ENCODE measurements at places on chromosomes 6 and 20. TPM values are rescaled to one million over a fixed set of nuclear protein-coding genes. Genes with fewer than 3 reads are reported as not detected.
A peak's percentile ranks its signal among the peaks of the same experiment; 100 is the strongest.

DNA sequence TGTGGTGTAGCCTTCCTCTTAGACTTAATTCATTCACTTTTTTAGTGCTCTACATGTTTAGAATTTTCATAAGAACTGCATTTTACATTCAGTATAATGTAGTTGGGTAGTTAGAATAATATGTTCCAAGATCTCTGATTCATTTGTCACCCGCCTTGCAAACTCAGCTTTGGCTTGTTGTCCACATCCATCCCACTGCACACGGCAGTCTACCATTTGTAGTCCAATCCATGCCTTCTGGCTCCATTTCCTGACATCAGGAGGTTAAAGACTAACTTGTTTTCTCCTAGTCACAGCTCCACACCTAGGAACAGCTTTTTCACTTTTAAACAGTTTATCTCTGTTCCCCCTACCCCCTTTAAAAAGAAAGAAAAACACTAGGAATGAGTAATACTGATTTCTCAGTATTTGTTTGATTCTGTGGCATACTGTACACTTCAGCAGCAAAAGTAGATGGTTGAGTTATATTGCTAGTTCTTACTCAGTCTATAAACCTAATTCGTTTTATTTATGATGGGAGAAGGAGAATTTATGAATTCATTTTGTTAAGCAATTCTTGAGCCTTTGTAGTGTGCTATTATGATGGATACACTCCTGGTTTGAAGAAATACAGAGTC, 180.9 kb downstream of the ARID1B start:
- DNase-seq: no peak

DNA sequence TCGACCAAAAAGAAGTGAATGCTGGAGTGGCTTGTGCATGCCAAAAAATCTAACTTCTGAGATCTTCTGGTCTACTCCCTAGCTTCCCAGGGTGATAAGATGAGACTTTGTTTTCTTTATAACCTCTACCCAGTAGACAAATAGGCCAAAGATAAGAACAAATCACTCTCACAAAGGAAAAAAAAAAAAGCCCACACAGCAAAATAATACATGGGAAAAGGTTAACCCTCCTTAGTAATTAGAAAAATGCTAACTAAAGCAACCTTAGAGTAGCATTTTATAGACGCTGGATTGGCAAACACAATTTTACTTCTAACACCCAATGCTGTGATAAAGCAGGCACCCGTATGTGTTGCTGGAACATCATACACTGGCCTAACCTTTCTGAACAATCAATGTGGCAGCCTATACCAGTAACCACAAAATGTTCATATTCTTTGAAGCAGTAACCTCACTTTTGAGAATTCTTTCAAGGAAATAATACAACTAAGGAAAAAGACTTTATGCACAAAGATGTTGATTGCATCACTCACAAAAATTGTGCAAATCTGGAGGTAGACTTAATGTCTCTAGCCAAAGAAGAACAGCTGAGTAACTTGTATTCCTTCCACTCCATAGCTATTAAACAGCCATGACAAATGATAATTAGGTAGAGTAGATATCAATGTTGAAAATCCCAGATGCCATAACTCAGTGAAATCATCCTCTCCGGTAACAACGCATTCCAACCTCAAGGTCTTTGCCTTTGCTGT, 116.3 kb upstream of the QKI start:
- DNase-seq: no peak

Gene GNAS-AS1
- 0.07 TPM for total RNA-seq

DNA sequence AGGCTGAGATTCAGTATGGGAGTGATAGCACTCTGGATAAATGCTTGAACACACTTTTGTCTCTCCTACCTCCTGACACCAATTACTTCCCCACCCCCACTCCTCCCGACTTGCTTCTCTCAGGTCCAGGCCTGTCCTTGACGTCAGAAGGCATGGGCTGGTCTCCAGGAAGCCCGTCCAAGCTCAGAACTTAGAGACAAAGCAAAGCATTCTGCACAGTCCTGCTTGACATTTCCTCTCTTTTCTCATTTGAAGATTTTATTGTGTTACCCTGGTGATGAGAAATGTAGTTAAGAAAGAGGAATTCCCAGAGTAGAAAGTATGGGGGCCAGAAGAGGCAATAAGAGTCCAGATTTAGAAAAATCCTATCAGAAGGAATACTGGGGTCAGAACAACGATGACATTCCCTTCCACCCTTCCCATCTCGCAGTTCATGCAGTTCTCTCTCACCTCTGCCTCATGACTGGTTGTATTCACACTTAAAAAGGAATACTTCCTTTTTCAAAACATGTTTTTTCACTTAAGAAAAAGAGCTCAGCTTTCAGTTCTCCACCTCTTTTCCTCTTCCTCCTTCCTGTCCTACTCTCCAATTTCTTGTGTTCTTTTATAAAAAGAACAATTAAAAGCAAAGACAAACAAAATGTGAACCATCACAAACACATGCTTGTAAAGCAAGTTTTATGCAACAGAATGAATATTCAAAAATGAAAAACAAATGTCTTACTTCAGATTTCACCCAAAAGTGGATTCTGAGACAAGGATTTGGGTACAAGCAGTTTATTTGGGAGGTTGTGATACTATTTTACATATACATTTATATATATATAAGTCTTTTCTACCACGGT, 18.5 kb upstream of the FAM184A start:
- DNase-seq: no peak

DNA sequence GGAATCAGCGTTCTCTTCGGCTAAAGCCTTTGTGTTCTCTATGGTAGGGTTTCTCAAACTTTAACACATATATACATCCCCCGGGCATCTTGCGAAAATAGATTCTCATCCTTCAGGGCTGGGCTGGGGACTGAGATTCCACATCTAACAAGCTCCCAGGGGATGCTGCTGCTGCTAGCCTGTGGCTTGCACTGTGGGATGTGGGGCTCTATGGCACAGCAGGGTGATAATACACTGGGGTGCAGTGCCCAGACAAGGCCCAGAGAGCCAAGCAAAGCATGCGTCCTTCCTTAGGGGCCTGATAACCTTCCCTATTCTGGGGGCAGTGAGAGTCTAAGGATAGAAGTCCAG, 102.0 kb downstream of the LAMP5 start:
- no peak for DNase-seq

DNA sequence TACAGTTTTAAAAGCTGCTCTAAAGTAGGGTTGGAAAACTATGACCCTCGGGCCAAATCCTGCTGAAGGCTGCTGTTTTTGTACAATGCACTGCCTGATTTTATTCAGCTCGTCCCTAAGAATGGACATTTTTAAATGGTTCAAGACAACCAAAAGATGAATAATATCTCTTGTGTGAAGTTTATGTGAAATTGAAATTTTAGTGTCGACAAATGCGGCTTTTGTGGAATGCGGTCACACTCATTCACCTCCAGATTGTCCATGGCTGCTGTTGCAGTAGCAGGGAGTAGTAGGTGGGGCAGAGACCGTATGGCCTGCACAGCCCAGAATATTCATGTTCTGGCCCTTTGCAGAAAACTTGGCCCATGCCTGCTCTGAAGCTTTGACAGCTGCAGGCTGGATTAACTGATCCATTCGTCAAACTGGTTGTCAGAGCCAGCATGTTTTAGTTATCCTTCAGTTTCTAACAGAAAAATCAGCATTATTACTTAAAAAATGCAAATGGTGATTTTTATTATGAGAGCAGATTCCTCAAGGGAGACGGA, 91.6 kb downstream of the PSMG4 start:
- DNase-seq: no peak

DNA sequence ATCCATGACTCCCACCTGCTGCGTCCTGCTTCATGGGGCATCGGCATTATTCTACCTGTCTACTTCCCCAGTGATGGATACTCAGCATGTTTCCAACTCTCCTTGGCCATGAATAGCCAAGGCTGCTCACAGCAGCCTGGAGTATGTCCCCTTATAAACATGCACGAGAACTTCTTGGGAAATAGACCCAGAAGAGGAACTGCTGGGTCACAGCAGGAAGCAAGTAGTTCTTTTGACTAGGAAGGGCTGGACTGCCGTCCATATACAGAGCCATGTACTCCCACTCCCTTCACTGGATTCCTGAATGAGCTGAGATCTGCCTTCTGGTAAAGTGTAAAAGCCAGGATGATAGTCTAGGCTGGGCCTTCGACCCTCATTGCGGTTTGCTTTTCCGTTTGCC, 106.3 kb upstream of the KCNK16 start:
- no peak for DNase-seq

- DNase-seq: no peak
Measured at GRCh38 chr6:1679031-1679687, 69.4 kb downstream of the FOXC1 start.

GRCh38 chr20:18465536-18466200, 1.2 kb downstream of the DZANK1 start:
- peak; percentile 38 for DNase-seq

GRCh38 chr20:31578448-31579138, 26.5 kb upstream of the ID1 start:
- no peak for DNase-seq

- DNase-seq: no peak
Measured at GRCh38 chr6:163395122-163395830, 19.2 kb upstream of the QKI start.

Gene SLC29A1
- 36.1 TPM for total RNA-seq

Gene SUMO4
- total RNA-seq: not detected

DNA sequence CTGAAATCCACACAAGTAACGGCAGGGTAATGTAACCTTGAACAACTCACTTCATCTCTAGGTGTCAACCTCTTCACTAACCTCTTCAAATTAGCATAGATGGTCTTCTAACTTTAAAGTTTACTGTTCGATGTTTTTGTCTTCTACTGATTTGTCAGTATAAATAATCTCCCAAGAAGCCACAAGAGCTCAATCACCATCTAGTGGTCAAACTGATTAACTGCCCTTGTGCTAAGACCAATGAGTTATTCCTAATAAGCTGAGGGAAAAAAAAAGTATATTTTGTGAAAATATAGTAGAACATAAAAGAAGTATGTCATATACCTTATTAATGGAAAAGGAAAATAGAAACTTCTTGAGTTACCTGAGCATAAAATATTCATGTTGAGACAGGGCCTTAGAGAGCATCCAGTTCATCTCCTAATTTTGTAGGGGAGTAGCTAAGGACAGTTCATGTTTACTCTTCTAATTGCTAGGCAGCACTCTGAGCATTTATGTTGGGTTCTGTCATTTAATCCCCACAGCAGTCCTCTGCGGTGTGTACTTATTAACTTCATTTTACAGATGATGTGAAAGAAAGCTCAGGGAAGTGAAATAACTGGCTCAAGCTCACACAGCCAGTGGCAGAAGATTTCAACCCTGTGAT, 317.1 kb downstream of the ESR1 start:
- peak; percentile 31 for DNase-seq

GRCh38 chr6:89940225-89941027, 46.2 kb downstream of the GJA10 start:
- DNase-seq: no peak

- no peak for DNase-seq
Measured at GRCh38 chr6:5653801-5654200, 352.9 kb downstream of the NRN1 start.

Gene HLA-G
- total RNA-seq: 0.75 TPM

DNA sequence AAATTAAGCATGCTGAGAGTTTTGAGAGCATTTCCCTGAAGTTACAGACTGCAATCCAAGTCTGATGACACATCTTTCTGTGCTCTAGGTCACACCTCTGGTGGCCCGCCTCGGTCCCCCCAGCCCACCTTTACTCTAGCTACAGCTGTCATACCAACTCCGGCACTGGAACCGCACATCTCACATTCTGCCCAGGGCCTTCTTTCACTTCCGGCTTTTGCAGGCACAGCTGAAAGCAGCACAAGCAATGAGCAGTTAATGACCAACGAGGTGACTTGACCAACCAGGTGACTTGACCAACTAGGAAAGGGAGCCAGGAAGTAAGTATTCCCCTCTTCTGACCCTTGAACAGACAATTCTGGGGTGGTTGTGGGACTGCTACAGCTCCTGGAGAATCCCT, 88.6 kb upstream of the MOCS1 start:
- no peak for DNase-seq

DNA sequence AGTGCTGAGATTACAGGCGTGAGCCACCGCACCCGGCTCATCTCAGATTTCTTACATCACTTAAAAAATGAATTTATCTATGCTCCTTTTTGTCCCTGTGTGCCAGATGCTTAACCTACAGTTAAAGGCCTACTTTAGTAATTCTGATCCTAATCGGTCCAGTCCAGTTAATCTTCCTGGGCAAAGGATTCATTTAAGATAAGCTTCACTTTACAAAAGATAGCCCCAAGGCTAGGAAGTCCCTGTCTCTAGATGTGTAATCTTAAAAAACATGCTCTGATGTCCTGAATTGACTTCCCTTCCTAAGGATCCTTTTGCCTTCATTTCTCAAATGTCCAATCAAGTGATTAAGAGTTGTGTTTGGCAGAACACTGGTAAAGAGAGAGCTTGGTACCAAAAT, 68.4 kb upstream of the IPCEF1 start:
- no peak for DNase-seq

Gene RALGAPA2
- total RNA-seq: 35.1 TPM

- no peak for DNase-seq
Measured at GRCh38 chr6:117840541-117840983, 66.5 kb upstream of the SLC35F1 start.

DNA sequence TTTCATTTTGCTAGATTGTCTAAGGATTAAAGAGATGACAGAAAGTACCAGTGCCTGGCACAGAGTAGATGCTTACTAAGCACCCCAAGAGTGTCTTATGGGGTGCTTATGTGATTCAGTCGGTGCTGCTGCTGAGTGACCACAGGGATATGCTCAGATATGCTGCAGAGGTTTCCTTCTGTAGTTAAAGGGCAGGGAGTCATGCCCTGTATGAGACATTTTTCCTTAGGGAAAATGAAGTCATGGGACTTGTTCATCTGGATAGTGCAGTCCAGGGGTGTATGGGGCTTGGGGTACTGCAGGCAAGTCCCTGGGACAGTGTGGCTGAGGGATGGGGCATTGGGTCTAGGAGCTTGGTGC, 25.1 kb downstream of the TOX2 start:
- no peak for DNase-seq

Gene HLA-DRB5
- total RNA-seq: 0.21 TPM

DNA sequence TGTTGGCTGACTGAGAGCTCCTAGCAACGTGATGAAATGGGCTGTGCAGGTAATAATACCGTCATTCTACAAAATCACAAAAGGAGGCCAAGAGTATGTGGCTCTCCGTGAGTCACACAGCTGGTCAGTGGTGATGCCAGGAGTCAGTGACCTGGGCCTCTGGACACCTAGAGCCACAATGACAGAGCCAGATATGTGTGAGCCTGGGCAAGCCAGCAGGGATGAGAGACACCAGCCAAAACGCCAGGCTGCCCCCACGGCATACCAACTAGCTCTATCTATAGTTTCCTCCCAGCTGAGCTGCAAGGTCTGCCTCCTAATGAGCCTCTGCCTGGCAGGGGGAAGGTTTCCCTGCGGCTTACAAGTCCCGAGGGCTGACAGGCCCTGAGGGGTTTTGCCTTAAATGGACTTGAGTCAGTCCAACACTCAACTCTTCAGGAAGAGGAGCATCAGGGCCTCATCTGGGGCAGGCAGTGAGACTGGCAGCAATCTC, 70.0 kb downstream of the CPNE5 start:
- DNase-seq: no peak

- no peak for DNase-seq
Measured at GRCh38 chr6:149085557-149085938, 232.0 kb upstream of the TAB2 start.

- no peak for DNase-seq
Measured at GRCh38 chr6:165615636-165616035, 47.4 kb downstream of the PDE10A start.

- DNase-seq: no peak
Measured at GRCh38 chr20:57450419-57450818, 59.2 kb downstream of the RBM38 start.

Gene LAMA2
- 1.1 TPM for total RNA-seq

- no peak for DNase-seq
Measured at GRCh38 chr20:3778976-3779375, 2.3 kb downstream of the SPEF1 start.

Data from kidney epithelial cell (primary cell).